H7 (cell line): ENCODE measurements at places on chromosomes 16 and 17.

- DNase-seq: no peak
Measured at GRCh38 chr17:53560953-53561352, 261.8 kb upstream of the KIF2B start.

GRCh38 chr17:66633317-66633965 lies 201.5 kb upstream of the CACNG5 start:
- DNase-seq: no peak

DNA sequence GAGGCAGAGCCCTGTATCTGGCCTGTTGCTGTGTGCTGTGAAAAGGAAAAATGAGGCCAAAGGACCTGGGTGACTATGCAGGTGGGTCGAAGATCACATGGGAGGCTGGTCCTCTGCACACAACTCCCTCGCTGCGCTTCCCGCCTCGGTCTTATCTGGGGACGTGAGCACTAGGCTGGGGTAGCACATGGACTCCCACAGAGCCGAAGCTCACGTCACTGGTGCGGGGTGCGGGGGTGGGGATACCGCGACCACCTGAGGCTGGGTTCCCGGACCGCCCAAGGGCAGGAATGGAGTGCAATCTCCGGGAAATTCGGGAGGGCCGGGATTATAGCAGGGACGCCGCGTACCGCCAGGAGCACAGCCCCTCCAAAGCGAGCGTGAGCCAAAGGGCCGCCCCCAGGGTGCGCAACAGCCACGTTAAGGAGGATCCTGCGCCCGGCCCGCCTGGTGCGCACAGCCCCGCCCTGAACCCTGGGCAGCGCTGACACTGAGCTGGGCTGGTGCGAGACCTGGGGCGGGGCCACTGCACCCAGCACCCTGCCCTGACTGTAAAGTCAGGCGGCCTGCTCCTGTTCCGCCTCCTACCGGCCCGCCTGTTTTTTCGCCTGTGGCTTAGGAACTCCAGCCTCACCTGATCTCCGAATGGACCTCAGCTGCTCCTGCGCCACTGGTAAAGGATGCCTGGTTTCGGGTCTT lies 4.8 kb downstream of the MT1A start:
- DNase-seq: peak; percentile 85

GRCh38 chr16:8885674-8886592 lies 3.8 kb downstream of the LITAFD start:
- DNase-seq: peak; percentile 78

DNA sequence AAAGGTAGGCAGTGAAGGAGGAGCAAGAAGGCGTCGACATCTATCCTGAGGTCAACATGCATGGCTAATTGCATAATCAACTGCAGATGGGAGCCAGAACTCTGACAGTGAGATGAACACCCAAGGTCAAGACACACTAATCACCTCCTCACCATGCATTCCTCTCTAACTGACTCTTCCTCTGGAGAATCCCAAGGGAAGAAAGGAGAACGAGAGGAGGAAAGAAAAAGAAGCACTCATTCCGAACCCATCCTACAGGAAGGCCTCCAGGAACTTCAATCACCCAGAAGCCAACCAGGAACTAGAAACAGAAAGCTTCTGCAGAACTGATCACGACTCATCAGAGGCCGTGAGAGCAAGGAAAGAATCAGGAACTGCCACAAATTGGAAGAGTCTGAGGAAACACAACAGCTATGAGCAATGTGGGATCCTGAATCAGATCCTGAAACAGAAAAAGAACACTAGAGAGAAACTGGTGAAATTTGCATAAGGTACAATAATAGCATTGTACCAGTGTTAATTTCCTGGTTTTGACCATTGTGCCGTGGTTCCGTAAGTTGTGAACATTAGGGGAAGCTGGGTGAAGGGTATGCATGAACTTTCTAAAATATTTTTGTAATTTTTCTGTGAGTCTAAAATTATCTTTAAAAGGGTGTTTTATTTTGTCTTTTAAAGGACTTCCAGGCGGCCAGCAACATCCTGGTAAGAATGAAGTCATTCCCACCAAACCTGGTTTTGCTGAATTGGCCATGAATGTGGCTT lies 10.0 kb upstream of the BEAN1 start:
- no peak for DNase-seq

DNA sequence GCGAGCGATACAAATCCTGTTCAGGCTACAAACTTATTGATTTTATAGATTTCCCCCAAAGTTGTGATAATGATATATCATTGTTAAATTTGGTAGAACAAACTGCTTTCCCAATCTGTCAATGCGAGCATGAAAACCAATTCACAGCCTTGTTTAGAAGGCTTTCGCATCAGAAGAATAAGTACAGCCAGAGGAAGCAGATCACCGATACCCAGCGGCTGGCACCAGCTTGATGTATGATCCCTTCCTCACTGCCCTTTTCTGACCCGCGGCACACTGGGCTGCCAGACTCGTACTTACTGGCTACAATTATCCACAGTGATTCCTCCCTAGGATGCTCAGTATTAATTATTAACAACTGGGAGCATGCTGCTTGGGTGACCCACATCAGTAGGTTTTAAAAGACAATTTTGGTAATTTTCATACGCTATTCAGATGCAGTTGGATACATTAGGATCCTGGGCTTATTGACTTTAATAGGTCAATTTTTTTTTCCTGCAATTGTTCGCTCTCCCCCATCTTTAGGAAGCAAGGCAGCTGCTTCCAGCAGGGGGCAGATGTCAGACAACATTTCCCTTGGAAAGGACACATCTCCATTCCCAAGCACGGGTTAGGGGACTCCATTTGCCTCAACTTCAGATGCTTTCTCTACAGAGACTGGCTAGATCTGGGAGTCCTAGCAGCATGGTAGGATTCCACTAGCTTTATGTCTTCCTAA lies 582.7 kb upstream of the PSMD7 start:
- DNase-seq: peak; percentile 45

DNA sequence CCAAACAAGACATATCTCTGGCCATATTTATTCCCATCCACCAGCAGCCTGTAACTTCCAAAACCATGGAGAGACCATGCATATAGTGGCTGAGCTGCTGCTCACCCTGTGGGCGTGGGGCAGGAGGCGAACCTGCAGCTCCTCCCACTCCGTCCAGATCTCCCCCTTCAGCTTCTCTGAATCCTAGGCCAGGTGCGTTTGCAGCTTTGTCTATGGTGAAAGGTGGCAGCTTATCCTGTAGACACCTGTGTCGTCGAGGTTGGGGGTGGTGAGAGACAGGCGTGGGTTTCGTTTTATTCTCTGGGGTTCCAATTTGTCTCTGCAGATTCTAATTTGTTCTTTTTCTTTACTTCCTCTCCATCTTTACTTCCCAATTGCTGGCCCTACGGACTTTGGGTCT lies 9.7 kb upstream of the ANKS4B start:
- DNase-seq: peak; percentile 22

GRCh38 chr16:57970319-57970718 lies 609 bp downstream of the CNGB1 start:
- no peak for DNase-seq

- DNase-seq: no peak
Measured at GRCh38 chr17:36544044-36544306, 744 bp upstream of the GGNBP2 start.

DNA sequence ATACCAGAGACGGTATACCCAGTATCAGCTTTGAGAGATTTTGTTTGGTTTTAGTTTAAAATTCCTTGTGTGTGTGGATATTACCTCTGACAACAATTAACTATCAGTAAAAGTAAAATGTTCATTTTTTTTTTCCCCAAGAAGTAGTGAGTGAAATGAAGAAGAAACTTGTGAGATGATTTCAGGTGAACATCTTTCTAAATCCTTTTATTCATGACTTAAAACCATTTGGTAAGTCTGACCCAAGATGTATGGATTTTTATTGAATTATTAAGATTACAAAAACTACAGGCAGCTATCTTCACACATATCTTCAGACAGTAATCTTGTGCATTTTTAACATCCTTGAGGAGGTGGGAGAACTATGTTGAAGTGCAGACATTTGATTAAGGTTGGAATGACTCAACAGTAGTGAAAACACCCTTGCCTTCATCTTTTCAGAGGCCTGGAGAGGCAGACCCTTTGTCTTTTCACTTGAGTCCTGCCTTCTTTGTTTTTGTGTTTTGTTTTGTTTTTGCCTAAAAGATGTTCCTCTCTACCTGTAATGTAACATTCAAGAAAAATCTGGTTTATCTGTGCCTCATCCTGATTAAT lies 240.3 kb upstream of the TBX2 start:
- no peak for DNase-seq

DNA sequence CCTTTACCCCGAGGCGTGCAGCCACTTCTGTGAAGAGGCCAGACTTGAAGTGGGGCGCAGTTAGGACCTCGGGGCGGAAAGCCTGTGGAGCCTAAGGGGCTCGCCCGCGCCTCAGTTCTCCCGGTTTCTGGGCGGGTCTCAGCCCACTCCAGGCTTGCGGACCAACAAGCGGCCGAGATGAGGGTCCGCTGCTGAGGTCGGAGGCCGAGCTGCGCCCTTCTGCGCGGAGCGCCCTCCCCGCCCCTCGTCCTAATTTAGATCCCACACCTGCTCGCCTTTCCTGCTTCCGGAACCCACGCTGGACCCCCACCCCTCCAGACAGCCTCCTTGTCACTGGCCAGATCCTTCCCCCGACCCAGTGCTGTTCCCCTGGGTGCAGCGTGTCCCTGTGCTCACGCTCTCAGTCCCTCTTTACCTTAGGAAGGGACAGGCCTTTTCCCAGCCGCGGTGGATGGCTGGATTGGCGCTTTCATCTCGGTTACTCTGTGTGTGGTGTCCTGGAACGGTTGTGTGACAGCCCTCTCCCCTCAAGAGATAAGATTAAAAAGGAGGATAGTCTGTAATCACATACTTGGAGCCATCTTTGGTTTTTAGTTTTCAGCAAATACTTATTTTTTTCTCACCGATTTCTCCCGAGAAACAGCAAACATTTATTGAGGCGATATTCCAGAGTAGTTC lies 933 bp upstream of the ATXN7L3 start:
- DNase-seq: no peak

DNA sequence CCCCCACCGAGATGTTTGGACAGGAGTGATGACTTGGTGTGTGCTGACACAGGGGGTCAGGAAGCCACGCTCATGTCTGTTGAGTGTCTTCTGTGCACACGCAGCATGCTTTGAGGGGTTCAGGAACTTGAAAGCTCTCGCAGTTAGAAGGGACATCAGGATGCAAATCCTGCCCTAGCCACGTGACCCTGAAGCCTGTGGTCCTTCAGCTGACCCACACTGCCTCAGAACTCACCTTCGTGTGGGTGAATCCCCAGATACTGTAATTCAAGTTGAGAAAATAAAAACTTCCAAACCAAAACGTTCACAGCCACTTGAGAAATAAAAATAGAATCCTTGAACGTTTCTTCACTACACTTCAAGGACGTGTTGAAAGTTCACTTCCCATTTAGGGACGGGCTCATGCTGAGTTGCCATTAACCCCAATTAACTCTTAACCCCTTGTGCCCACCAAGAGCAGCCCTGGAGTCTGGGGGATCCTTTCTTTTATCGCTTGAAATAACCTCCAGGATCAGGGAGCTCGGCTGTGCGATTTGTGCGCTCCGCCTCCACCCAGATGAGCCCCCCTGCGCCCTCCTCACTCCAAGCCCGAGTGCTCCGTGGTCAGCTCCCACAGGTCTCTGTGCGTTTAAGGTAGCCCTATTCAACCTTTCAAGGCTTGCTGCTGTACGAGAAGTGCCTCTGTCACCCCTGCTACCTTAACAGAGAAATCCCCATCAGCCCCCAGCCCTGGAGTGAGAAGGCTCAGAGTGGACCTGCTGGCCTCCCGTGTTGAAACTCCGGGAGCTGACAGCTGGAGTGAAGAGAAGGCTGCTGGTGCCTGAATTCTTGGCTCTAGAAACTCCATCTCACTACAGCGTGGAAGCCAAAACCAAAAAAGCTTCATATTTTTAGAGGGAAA lies 36.2 kb upstream of the NAT9 start:
- peak; percentile 47 for DNase-seq

DNA sequence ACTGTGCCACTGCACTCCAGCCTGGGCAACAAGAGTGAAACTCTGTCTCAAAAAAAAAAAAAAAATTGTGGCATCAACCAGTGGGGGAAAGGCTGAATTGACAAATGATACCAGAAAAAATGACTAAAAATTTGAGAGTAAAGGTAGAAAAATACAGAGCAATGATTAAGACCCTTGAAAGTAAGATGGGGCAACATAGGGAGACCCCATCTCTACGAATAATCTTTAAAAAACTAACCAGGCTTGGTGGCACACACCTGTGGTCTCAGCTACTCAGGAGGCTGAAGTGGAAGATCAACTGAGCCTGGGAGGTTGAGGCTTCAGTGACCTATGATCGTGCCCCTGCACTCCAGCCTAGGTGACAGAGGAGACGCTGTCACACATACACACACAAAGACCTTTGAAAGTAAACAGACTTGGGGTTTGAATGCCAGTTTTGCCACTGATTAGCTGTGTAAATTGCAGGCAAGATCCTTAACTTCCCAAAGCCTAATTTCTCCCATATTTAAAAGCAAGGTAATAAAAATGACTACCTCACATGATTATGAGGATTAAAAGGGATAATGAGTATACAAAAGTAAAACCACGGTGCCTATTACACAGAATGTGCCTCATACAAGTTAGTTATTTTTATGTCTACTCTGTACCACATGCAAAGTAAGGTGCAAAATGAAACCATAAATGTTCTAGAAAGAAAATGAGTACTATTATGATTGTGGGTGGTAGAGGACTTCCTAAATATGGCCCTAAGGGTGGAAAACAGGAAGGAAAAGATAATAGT lies 21.7 kb upstream of the PAFAH1B1 start:
- DNase-seq: no peak

GRCh38 chr17:65537845-65538674 lies 23.4 kb downstream of the AXIN2 start:
- peak; percentile 44 for DNase-seq

DNA sequence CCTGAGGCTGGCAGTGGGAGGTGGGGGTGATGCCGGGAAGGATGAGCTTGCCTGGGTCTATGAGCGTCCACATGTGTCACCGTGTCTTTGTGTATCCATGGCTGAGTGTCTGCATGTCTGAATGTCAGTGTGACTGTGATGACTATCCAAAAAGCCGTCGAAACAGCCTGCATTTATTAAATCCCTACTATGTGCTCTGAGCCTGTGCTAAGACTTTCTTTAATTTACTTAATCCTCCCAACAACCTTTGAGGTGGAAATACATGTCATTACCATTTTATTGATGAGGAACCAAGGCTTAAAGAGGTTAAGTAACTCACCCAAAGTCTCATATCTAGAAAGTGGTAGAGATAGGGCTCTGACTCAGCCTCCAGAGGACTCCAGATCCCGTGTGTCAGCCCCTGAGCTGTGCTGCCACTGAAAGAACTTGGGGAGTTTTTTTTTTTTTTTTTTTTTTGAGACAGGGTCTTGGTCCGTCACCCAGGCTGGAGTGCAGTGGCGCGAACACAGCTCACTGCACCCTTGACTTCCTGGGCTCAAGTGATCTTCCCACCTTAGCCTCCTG lies 20.0 kb downstream of the ARHGAP23 start:
- no peak for DNase-seq
